Anterior cingulate cortex (tissue), 58 donors: ENCODE measurements at places on chromosomes 2 and 18.

DNA sequence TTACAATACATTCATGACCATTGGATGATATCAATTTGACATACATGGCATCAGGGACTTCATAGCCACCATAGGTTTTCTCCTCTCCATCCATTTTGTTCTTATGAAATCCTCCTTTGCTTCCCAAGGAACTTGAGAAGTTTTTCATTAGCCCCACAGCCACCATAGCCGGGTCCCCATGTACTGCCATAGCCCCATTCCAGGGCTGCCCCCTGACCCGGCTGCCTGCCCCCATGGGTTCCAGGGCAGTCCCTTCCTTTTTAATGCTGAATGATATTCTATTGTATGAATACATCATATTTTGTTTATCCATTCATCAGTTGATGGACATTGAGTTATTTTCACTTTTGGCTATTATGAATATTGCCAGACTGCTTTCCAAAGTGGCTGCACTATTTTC is 20.4 kb downstream of the ATP6V1B1 start:
- no peak for DNase-seq

GRCh38 chr2:44186810-44187209 is 18.1 kb downstream of the PPM1B start:
- DNase-seq = no peak

- DNase-seq = no peak
These were observed 81.2 kb downstream of the NEDD4L start for GRCh38 chr18:58125183-58125582.

DNA sequence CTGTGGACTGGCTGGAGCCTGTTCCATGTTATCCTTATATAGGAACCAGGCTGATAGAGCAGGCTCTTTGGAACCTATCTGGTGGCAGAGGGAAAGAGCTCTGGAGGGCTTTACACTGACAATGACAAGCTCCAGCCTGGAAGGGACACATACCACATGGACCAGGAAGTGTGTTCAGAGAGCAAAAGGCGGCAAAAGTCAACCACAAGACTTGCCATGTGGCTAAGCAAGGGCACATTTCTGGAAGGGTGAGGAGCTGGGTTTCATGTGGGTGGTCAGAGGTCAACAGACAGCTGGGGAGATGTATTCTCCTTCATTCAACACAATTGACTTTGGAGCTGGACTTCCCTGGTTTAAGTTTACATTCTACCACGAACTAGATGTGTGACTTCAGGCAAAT is 325.2 kb downstream of the DYSF start:
- no peak for DNase-seq

GRCh38 chr2:10003206-10004125 is 39.9 kb upstream of the KLF11 start:
- no peak for DNase-seq

DNA sequence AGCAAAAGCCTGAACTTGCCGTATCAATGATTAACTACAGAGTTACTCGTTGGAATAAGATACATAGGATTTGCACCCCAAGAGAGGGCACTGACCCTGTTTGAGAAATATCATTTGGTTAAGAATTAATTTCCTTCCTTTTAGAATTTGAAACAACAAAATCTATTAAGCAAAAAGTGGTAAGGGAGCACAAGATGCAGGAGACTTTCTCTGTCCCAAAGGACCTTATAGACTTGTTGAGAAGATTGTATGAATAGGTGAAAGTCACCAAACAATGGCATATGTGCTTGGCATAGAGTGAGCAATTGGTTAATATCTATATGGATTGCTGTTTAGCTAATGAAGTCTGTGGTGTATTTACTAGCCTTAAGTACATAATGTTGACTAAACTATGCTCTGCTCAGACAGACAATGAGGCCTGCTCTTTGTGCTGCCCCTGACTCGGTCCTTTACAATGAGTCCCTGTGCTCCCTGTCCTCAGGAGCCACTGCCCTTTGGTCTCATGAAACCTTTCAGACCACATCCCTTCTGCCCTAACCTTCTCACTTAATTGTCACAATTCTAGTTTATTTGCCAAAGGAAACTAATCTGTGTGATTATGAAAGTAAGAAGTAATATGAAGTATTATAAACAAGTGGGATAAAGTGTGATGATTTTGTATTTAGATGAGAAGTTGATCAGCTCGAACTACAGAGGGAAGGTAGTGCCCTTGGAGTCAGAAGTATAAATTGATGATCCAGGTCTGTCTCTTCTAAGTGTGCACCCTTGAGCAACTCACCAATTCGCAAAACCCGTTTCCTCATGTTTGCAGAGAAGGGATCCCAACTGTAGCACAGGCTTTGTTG is 21.2 kb upstream of the HNMT start:
- no peak for DNase-seq

DNA sequence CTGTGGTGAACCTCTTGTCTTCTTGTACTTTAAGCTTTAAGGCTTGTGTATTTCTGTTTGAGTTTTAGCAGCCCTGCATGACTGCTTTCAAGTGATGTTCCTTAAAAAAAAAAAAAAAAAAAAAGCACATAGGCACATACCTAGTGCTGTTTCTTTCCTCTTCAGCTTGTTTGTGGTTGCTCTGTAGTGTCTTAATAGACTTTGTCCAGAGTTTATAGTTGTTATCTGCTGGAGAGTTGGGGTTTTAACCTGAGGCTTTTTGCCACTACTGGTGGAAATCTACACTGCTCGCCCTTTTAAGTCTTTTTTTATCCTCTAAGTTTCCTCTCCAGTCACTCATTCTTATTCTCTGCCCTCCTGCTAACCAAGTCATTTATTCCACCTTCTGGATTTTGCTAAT is 34.5 kb downstream of the AGFG1 start:
- DNase-seq = no peak

DNA sequence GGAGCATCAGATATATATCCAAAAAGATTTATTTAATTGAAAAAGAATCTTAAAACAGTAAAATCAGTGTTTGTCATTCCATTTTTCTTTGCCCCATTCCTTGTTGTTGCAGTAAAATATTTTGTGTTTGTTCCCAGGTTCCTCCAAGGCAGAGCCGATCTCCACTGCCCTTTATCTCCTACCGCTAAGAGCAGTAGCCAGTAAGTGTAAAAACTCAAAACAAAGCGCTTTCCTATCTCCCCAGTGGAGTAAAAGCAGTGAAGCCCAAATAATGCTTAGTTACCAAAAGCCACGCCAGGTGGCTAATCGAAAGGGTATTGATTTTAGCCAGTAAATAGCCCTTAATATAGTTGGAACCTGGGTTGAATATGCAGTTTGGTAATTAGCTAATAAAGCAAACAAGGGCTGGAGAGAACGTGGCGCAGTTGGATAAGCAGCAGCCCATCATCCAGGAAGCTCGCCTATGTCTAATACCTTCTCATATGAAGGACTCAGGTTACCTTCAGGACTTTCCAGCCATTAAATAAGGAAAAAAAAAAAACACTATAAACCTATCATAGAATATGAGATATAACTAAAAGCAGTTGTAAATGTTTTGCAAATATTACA is 12.4 kb upstream of the GPD2 start:
- DNase-seq = no peak

DNA sequence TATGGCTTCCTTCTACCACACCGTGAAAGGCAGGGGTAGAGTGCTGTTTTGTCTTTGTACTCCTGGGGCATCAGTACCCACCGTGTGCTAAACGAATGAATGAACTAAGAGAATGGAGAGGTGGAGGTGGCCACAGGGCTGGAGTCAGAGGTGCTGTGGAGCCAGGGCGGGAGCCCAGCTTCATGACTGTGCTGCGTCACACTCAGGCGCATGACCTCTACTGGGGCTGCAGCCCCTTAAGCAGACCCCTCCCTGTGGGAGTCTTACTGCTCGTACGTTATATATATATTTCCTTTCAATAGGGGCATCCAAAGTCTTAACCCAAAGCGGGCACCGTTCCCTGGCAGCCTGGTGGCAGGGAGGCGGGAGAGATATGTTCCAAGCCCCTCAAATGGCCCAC is 18.0 kb upstream of the LBH start:
- DNase-seq = no peak

GRCh38 chr18:25175558-25176517 is 176.1 kb downstream of the ZNF521 start:
- DNase-seq = no peak

GRCh38 chr18:13584825-13585224 is 141.5 kb downstream of the FAM210A start:
- DNase-seq = no peak

DNA sequence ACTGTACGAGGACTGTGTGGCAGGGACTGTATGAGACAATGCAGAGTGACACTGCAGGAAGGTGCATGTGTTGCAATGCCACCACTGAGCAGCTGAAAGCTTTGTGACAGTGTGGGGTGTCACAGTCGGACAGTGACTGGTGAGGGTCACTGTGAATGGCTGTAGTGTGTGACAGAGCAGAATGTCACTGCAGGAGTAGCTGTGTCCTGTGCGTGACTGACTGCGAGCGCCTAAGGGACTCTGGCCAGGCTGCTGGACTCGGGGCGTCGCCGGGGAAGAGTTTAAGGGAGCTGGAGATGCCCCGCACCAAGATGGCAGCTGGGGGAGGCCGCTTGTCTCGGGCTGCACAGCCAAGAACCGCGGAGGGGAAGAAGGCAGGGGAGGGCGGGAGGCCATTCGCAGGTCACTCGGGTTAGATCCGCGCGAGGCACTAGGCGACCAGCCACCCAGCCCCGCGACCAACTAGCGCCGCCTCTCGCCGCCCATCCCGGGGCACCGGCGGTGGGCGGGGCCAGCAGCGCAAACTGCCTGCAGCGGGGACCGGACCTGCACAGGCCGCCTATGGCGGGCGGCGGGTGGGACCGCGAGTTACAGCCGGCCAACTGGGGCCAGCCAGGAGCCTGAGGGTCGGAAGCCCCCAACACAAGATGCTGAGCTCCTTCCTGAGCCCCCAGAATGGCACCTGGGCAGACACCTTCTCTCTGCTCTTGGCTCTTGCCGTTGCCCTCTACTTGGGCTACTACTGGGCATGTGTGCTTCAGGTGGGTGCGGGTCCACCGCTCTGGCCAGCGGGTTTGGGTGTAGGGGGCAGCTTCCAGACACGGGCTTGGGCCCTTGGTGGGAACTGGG is at the start of gene ABHD1:
TSS of gene ABHD1 (plus strand) at position 514 of the 849 bp plus-strand sequence. CDS start at position 648, 134 bp downstream.
- peak; percentile 43 for DNase-seq

DNA sequence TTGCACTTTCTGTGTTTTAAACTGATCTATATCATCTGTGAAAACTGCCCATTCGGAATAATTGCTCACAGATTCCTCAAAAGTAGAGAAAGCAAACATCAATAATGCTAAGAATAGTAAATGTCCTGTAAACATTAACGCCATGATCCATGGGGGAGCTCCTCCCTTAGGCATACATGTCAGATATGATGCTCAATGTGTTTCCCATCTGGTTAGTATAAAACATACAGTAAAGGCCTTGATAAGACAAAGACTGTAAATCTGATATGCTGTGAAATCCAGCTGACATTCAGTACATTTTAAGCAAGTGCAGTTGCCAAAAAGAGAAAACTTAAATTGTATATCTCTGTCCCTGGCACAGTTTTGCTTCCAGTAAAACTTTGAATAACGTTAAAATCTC is 2.1 kb downstream of the DSEL start:
- DNase-seq = no peak

GRCh38 chr2:127661949-127662510 is 13.3 kb downstream of the LIMS2 start:
- DNase-seq = no peak

- no peak for DNase-seq
These were observed 13.1 kb downstream of the HS6ST1 start for GRCh38 chr2:128305555-128306080.

DNA sequence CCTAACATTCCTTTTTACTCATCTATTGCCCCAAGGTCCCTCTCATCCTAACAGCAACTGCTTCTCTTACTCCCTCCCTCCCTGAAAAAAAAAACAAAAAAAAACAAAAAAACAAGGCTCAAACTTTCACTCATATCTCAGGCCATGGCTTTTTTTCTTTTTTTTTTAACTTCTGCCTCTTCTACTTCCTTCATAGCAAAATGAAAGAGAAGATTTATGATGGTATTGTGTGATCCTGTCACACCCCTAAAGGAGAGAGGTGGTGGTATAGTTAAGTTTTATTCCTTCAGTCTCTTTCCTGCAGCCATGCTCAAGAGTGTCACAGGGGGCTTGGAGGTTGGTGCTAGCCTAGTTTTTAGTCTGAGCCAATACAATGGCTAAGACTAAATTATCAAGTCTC is 21.5 kb upstream of the EPC2 start:
- no peak for DNase-seq

GRCh38 chr18:49524349-49524748 is 37.3 kb upstream of the C18orf32 start:
- no peak for DNase-seq

DNA sequence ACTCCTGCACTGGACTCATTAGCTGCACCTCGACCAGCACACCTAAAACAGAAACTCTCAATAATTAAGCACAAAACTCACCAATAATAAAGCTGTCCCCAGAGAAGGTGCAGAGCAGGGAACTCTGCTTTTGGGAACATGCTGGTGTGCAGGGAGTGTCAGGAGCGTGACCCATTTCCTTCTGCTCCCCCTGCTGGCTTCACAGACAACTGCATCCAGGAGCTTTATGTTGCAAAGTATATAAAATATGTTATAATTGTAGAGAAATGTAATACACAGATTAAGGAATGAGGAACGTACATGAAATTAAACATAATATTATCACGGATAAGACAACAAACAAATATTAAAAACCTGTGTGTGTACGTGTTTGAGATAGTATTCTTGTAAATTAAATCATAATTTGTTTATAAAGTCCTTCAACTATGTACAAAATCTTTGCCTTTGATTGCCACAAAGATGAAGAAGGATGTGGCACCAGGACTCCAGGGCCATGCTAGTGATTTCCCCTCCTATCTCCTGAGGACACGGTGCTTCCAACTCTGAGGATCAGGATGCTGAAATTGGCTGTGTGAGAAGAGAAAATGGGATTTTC is 68.6 kb upstream of the MAL start:
- DNase-seq = no peak

GRCh38 chr2:82740527-82740926 is 1718.6 kb downstream of the SUCLG1 start:
- DNase-seq = no peak

DNA sequence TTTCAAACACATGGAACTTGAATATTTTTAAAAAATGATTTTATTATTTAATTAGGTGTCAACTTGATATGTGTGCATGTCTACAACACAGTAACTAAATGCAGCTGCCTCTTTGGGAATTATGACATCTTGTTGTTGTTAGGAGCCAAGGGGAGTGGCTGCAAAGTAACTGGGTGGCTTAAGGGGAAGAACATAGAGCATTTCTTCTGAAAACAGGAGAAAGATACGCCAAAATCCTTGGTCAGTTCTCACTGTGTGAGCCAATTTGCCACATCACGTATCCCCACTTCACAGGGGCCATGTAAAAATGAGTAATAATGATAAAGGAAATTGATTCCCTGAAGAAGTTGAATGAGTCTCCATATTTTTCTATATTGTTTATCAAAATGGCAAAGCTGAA is 309.8 kb upstream of the COL3A1 start:
- DNase-seq = no peak

DNA sequence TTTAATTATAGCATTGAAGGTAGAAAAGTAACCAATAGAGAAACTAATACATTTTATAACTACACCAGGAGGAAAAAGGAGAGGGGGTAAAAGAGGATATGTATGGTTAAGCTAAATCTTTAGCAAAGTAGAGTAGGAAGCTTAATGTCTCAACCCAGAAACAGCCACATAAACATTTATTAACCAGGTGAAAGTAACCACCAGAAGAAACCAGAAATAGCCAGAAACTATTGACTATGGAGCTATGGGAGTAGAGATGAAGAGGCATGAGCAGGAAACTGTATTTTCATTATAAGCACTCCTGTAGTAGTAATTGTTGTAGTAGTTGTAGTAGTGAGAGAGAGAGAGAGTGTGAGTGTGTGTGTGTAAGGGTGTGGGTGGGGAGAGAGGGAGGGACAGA is 617.5 kb upstream of the CHAC2 start:
- DNase-seq = no peak

GRCh38 chr2:218832520-218832919 is 917 bp upstream of the PRKAG3 start:
- DNase-seq = no peak
